ENCODE measurements at places on chromosomes 2 and 18.

DNA sequence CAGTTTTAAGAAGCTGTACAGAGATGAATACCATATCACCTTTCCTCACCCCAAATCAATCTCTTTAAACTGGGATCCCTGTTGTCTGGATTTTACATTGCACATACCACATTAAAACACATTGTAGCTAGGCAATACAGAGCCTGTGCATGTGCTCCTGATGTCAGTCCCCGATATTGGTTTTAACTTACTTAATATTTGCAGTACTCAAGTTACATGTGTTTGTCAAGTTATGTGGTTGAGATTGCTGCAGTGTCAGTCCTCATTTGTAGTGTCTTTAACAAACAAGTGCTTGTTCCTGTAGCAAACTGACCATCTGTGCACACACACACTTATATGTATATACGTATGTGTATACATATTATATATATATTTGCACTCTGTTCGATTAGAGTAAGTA, 10.4 kb upstream of the UBE2E3 start:
- no peak for DNase-seq

DNA sequence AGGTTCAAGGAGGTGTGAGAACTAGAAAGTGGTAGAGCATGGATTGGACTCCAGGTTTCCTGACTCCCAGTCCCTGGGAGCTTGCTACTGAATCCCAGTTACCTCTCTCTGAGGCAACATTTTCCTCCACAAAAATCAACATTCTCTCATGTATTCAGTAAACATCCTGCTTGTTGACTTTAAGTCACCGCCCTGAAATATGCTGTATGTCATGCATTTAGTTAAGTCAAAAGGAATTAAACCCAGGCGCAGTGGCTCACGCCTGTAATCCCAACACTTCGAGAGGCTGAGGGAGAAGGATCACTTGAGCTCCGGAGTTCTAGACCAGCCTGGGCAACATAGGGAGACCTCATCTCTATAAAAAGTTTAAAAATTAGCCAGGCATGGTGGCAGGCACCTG, 3.8 kb downstream of the MATN3 start:
- DNase-seq: no peak

DNA sequence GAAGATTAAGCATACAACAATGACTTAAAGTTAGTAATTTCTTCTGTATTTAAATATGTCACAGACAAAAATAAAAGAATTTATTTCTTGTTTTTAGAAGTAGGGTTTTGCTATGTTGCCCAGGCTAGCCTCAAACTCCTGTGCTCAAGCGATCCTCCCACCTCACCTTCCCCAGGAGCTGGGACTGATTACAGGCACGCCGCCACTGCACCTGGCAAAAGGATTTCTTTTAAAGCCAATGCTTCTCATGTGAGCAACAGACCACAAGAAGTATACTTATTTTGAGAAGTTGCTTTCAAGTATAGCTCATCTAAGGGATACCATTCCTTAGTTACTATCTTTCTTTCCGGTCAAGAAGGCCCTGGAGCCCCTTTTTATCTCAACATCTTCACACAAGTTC, 57.2 kb upstream of the BBS5 start:
- no peak for DNase-seq

DNA sequence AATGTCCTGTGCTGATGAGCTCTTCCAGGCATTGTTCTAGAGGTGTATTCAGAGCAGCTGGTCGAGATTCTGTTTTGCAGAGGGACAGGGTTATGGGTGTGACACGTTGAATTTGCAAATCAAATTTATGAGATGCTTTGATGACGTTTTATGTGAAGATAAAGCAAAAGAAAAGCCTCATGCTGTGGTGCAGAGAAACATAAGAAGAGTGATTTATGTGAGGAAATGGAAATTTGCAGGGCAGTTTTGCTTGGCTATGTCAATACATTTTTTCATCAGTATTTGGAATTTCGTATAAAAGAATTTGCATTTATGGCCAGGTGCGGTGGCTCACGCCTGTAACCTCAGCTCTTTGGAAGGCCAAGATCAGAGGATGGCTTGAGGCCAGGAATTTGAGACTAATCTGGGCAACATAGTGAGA, 36.4 kb downstream of the TSN start:
- DNase-seq: no peak

DNA sequence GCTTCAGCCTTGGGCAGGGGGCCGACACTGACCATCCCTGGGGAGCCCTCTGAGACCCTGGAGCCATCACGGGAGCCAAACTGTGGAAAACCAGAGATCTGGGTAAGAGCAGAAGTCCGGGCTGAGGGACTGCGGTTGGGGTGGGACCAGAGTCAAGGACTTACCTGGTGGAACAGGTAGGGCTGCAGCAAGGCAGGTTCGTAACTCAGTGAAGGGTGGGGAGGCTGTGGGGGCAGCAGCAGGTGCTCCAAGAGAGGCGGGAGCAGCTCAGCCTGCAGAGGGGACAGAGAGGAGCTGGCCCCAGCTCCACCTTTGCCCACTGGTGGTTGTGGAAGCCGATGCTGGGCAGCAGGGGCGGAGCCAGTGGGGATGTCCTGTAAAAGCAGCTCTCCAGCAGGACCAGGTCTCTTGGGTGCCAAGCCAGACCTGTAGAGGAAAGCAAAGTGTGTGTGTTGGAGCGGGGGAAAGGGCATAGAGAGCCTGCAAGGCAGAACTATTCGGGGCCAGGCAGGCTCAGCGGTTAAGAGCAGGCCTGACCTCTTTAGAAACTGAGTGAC, 6.7 kb downstream of the PTPRN start:
- no peak for DNase-seq

- DNase-seq: no peak
Observed at GRCh38 chr2:195009202-195009601, 647.8 kb upstream of the SLC39A10 start.

GRCh38 chr2:12099374-12099773, 352.9 kb downstream of the LPIN1 start:
- no peak for DNase-seq

DNA sequence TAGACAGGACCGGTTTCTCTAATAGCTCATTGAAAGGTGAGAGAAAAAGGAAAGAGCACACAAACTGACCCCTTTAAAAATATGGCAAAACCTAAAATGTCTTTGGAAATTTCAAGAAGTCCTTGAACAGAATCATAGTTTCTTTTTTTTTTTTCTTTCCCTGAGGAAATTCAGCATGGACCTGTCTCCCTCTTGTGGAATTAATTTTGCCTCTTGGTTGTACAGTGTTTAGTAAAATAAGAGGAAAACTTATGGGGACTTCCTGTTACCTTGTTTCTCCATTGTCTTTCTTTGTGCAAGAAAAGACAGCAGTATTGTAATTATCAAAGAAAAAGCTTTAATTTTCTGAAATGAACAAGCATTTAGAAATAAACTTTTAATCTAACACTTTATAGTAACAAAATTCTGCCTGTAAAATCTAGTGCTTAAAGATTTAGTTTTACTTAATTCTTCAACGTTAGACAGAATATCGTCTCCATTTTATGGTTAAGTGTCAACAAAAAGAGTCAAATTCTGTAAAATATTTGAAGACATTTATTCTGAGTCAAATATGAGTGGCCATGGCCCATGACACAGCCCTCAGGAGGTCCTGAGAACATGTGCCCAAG, 176.3 kb upstream of the NABP1 start:
- no peak for DNase-seq

- peak; percentile 35 for DNase-seq
Observed at GRCh38 chr18:13568443-13569392, 157.6 kb downstream of the FAM210A start.

- no peak for DNase-seq
Observed at GRCh38 chr2:162022290-162022945, 51.6 kb downstream of the DPP4 start.

DNA sequence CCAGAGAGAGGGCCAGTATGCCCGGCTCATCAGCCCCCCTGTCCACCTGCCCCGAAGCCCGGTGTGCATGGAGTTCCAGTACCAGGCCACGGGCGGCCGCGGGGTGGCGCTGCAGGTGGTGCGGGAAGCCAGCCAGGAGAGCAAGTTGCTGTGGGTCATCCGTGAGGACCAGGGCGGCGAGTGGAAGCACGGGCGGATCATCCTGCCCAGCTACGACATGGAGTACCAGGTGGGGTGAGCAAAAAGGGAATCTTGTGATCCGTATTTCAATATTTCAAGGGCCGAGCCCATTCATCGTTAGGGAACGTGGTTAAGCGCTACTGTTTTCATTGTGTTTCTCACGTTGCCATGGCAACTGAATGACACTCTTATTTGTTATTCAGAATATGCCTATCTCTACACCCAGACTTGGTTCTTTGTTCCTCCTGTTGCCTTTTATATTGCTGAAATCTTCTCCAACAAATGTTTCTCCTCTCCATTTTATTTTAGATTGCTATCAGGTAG, 81.5 kb downstream of the NRP2 start:
- DNase-seq: peak; percentile 4

DNA sequence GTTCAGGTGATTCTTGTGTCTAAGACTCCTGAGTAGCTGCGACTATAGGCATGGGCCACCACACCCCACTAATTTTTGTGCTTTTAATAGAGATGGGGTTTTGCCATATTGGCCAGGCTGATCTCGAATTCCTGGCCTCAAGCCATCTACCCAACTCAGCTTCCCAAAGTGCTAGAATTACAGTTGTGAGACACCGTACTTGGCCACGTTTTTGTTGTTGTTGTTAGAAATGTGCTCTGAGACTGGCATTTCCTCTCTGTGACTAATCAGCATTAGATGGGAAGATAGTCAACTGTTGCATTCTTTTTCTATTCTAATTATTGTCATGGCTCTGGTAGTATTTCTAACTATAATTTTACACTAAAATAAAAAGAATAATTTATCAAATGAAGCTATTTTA, 191.7 kb downstream of the CAMKMT start:
- no peak for DNase-seq

DNA sequence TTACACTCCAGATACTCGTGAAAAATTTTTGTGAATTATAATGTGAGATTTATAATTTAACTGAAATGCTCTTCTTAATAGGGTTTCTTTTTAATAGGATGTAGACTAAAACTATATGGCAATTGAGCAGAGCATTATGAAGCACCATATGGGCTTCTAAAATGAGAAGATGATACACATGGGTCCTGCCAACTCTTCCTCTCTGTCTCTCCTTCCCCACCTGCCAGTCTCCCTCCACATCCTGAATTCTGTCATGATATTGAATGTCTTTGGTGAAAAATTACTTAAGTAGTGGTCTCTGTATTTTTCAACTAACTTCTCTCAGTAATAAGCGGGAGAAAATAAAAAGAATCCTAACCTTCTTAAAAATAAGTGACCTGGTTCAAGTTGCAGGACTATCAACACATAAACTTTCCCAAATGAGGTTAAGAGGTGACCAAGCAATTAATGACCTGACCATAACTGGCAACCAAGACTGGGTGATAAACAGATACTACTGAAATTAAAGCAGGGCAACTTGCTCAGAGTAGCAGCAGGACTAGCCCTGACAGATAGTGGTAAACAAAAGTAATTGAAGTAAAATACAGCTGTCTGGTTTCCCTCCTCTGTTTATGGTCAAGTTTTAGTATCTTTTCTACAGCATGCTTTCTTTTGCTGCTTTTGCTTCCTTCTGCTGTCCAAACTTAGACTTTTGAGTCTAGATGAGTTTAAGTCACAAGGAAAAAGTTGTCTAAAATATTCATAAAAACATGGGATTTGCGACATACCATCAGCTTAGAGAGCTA, 117.1 kb upstream of the PDE1A start:
- DNase-seq: no peak

GRCh38 chr2:96792772-96793749, 23.0 kb upstream of the CNNM3 start:
- DNase-seq: no peak

DNA sequence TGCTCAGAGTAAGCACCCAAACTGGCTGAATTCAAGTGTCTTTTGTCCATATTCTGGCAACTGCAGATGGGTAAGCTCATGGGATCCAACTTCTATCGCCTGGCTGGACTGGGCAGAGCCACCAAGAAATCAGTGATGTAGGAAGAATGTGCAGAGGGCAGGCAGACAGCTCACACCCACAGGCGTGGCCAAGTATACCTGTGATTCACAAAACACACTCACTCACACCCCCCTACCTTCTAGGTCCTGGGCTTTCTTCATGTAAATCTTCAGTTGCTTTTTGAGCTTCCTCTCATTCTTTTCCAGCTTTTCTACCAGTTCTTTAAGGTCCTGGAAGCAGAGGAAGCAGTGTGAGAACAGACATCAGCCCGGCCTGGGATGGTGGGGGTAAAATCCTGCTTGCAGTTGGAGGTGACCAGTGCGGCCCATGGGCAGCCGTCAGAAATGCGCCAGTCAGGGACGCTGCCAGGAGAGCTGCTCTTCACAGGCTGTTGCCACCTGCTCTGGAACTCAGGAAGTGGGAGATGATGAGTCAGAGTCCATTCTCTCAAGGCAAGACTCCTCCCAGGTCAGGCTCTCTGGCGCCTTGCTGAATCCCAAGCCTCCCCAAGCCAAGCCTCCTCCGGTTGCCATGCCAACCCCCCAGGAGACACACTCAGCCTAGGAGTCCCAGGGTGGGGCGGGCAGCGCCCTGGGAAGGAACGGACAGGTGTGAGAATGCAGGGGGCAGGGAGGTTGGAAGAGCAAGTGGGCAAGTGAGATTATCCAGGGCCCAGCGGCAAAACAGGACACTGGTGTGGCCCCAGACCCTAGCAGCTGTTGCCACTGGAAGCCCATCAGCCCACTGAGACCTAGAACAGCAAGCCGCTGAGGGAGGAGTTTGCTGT, 36.2 kb upstream of the ACAA2 start:
- DNase-seq: no peak

DNA sequence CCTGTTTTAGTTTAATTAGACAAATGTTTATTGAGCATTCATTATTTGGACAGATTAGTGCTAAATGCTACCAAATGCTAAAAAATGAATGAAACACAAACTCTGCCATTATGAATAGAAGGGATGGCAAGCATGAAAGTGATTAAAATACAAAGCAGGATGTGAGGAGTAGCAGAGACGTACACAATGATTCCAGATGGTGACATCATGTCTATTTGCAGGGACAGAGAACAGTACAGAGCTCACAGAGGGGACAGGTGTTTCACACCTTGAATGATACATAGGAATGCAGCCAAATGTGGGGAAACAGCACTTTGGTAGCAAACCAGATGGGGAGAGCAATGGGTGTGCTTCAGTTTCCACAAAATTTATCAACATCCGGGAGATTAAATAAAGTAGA, 76.3 kb downstream of the CD226 start:
- no peak for DNase-seq

DNA sequence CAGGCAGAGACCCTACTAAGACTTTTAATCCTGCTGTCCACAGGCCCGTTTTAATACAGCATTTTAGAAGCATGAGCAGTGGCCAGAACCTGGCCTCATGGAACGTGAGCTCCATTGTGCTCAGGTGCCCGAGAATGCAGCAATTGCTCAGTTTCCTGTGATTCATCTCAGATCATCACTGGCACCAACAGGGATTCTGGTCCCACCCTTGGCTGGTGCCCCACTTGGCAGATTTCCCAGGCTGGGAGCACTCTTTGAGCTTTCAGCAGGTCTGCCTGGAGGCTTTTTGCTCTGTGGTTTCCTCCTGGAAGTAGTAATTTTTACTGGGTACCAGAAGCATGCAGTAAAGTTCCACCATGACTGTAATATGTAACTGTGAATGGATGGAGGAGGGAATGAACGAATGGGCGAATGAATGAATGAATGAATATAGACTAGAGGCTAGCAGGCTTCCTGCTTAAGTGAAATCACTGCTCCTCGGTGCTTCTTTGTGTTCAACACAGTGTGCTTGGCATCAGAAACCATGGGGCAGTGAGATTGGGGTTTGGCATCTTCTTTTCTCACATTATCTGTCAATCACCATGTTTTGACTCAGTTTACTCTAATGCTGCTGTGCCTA, 312.9 kb downstream of the PRKCE start:
- DNase-seq: no peak

GRCh38 chr2:176502619-176503018, 233.4 kb downstream of the MTX2 start:
- no peak for DNase-seq

- DNase-seq: no peak
Observed at GRCh38 chr2:54803783-54804751, 80.6 kb downstream of the EML6 start.

GRCh38 chr2:41846962-41847361, 200.9 kb upstream of the PKDCC start:
- DNase-seq: no peak
